ENCODE measurements at places on chromosomes 13 and 19.

DNA sequence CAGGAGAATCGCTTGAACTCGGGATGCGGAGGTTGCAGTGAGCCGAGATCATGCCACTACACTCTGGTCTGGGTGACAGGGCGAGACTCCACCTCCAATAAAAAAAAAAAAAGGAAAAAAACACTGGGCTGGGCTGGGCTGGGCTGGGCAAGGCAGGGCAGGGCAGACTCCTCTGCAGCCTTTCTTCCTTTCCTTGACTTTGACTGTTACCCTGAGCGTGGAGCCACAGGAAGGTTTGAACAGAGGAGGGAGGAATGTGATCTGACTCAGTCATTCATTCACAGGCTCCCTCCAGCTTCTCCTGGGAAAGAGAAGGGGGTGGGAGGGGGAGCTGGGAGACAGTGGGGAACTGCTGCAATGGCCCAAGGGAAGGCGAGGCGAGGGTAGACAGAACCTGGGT lies 2.7 kb upstream of the ACTN4 start:
- peak; percentile 52 for DNase-seq

DNA sequence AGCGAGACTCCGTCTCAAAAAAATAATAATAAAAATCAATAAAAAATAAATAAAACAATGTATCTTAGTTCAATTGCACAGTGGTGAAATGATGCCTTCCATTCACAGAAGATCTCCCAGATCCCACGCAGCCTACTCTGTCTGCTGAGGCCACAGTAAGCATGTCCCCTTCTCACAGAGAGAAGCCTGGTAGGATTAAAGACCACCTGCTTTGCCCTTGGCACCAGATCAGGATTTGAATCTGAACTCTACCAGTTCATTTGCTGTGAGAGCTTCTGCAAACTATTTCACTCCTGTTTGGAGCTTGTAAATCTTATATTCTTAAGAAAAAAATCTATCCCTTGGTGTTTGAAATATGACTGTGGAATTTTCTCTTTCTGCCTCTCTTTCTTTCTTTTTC lies 2.2 kb upstream of the SLC7A1 start:
- no peak for DNase-seq

GRCh38 chr13:108961542-108962125 lies 332.2 kb downstream of the MYO16 start:
- DNase-seq = peak; percentile 75

- DNase-seq = no peak
Measured at GRCh38 chr13:29474991-29475390, 120.5 kb downstream of the SLC7A1 start.
